Activated CD4-positive, alpha-beta T cell treated with anti-CD3 and anti-CD28 coated beads for 48 hours (primary cell): ENCODE measurements at places on chromosomes 5 and 9.

DNA sequence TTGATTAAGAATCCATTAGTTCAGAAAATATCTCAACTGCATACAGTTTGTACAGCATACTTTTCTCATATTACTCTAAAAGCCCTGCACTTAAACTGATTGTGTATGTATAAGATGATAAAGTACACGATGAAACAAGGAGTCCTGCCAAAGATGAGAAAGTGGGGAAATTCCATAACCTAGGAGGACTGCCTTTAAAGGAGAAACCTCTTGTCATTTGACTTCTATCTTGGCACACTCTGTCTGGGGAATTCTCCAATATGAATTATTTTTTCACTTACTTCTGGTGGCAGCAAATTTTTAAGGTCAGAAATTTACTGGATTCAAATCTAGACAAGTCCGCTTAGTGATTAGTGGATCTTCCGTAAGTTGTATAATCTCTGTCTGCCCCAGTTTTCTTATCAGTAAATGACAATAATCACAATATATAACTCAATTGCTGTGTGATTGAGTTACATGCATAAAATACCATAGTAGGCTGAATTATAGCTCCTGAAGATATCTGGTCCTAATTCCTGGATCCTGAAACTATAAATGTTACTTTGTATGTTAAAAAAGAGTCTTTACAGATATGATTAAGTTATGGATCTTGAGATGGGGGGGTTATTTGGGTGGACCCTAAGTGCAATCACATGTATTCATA lies 17.0 kb upstream of the ISOC1 start:
- DNase-seq = no peak

GRCh38 chr5:79261897-79262296 lies 26.0 kb downstream of the JMY start:
- DNase-seq = peak; percentile 12

DNA sequence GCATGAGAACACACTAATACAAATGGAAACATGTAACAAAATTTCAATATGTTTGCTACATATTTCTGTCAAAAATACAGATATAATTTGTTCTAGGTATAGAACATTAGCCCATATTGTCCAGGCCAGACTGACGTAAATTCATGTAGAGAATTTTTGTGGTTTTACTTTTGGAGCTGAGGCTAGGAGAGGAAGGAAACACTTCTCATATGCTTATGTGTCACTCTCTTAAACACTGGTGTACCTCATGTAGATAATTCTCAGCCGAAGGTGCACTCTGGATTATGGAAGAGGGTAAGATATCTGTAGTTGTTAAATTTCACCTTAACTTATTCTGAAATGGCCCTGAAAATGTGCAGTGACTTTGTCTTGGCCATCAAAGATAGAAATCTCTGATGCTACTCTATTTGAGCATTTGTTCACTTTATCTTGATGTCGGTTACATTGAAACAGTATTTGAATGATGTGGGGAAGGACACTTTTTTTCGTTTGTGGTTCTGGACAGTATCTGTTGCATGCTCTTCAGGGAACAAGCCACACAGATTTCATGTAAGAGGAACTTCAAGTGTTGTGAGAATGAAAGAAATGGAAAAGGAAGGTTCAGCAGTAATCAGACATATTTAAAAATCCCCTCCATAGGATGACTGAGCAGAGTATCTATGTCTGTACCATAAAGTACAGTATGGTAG lies 202.7 kb downstream of the SPATA31D1 start:
- no peak for DNase-seq

DNA sequence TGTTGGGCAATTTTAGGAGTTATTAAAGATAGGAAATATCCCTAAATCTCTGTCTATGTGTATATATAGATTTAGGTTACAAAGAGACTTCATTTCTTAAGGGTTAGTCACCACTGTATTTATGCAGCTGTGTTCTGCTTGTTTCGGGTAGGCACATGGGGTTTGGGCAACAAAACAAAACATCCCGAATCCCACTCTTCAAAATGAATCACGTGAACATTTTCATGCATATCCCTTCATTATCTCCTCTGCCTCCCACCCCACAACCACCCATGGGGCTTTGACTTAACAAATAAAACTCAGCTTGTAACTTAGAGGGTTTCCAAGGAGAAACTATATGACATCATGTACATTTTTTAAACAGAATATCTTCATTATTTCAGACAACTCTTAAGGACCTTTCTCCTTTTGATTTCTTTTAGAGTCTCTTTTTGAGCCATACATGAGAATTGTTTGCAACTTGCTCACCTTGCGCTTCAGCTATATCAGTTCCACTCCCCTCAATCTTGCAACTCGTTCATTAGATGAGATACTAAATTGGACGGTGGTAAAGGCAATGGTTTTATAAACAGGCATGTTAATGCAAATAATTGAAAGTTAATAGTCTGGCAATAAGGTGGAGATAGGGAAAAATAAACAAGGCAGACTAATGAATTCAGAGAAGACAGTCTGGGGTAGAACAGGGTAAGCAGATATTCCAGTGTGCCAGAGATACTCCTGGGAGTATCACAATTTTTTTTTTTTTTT lies 136.7 kb downstream of the CD180 start:
- no peak for DNase-seq

DNA sequence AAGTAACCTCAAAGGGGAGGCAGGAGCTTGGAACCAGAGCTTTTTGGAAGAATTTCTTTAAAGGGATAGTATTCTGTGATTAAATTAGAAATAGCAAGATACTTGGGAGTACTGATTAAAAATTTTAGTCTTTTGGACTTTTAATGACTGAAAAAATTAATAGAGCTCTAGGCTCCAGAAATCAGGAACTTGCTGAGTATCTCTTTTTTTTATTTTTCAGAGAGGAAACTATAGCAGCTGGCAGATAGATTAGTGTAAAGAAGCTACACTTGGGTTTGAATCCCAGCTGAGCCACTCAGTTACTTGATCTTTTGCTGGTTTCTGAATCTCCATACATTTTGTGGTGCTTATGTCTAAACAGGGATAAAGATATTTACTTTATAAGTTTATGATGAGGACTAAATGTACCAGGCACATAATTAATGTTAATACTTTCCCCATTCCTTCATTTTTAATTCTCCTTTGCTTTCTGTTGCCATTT lies 94.2 kb upstream of the TNC start:
- DNase-seq = no peak

- DNase-seq = no peak
Observed at GRCh38 chr5:44365345-44365744, 23.9 kb downstream of the FGF10 start.

DNA sequence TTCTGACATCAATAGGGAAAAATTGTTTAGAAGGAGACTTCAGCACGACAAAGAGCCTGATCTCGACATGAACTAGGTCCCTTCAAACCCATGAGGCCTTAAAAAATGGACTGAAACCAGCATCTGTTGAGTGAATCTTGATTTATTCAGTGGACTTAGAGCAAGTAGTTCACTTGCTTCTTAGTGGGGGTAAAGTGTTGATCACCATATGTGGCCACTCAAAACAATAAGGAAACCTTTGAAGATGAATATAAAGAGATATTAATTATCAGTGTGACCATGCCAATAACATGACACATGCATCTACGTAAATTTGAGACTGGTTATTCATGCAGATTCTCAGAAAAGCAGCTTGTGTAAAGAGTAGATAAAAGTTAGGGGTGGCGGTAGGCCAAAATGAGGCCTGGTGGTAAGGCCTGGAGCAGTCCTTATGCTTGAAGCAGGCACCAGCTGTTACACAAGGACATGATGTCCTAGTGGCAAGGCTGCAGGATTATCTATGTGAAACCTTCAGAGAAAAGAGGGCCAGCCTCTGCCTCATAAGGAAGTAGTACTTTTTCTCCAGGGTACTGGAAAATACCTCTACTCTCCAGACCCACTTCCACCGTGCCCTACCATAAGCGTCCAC lies 61.3 kb downstream of the S1PR3 start:
- DNase-seq = no peak
